ENCODE measurements at places on chromosomes 12 and 14.

DNA sequence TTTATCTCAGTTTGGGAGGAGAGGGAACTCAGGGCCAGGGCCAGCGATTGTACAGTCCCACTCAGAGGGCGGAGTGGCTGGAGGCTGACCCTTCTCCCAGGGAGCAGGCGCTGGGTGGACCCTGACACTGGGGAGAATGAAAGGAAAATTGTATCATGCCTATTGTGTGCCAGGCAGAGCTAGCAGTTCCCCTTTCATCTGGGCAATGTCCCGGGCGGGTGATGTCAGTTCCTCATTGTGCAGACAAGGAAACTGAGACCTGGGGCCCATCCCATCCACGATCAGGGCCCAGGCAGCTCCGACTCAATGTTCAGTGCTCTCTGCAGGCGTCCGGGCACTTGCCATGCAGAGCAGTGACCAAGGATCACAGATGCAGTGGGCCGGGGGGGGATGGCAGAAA is 101.9 kb upstream of the RTL1 start:
- DNase-seq, result no peak

DNA sequence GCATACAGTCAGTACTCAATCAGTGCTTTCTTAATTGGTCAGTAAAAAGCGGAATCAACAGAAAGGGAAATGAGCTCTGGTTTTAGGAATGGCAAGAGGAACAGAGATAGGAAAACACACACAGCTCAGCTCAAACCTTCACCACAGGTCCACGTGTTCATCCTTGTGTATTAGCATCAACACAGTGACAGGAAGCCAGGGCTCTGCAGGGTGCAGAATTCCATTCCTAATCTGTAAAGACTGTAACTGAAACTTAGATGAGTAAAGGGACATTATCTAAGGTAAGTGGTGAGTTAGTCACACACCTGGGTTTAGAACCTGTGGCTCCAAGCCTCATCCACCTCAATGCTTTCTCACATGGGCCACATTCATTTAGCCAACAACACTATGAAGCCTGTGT is 1242.2 kb upstream of the TMEM132C start:
- no peak for DNase-seq

DNA sequence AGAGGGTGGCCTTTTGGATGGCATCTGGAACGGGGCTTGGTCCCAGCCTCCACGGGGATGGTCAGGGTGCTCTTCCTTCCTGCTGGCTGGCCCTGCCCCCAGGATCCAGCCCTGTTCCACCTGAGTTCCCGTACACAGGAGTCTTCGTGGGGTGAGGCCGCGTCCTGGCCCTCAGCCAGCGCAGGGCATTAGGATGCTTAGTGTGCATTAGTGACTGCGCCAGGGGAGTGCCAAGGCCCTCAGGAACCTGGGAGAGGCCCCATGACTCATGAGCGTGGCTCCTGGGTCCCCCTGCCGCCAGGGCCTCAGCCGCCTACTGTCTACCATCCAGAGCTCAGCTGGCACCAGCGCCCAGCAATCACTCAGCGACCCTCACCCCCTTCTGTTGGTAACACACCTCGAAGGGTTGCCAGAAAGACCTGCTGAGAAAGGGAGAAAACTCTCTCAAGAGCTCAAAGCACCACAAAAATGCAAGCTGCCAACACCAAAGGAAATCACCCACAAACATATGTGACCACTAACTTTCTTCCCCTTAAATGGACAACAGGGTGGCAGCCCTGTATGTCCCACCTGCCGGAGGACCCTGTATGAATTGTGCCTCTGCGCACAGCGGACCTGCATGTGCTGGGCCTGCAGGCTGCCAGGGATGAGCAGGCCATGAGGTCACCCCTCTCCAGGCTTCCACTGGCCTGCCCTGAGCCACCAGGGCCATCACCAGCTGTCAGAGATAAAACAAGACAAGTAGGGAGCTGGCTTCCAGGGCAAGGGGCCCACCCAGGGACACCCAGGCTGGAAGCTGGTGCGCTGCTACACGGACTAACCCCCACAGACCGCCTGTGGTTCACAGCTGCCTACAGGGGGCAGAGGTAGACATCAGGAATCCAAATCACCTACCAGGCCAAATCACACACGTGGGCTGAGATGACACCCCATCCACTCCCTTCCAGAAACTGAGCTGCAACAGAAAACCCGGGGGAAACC is 28.7 kb downstream of the CCDC85C start:
- no peak for DNase-seq

DNA sequence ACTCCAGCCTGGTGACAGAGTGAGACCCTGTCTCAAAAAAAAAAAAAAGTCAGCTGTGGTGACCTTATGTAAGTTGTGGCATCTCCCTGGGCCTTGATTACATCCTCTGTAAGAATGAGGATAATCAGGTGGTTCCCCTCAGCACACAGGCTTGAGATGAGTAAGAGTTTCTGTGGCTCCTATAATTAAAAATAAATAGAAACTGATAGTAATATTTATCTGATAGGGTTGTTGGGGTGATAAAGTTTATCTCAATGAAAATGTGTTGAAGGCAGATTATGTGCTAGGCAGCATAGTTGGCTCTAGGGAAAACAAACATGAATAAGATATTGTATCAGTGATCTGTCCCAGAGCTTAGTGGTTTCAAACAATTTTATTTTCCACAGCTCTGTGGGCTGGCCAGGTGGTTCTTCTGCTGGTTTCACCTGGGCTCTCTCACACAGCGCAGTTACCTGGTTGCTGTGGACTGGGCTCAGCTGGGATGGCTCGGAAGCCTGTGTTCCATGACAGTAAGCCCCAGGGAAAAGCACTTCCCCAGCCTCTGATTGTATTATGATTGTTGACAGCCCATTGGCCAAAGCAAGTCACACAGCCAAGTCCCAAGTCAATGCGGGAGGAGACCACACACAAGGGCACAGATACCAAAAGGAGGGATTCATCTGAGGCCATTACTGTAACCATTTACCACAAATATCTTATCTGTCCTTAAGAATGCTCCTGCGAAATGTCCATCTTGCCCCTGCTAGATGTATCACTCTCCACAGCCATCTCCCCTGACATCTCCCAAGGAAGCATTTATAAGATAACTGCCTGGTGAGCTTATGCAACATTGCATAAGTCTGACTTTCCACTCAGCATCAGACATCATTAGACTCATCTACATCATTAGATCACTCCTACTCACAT is 151.7 kb downstream of the NUAK1 start:
- DNase-seq, result no peak

Data from right forelimb (tissue), 1 donor.